DMS153 (cell line): ENCODE measurements at places on chromosomes 5 and 9.

- DNase-seq, result peak; percentile 11
Observed at GRCh38 chr9:111661150-111661801, at the start of gene GNG10. TSS of gene GNG10 (plus strand) at chr9:111661605. CDS start at chr9:111661635, 30 bp downstream.

DNA sequence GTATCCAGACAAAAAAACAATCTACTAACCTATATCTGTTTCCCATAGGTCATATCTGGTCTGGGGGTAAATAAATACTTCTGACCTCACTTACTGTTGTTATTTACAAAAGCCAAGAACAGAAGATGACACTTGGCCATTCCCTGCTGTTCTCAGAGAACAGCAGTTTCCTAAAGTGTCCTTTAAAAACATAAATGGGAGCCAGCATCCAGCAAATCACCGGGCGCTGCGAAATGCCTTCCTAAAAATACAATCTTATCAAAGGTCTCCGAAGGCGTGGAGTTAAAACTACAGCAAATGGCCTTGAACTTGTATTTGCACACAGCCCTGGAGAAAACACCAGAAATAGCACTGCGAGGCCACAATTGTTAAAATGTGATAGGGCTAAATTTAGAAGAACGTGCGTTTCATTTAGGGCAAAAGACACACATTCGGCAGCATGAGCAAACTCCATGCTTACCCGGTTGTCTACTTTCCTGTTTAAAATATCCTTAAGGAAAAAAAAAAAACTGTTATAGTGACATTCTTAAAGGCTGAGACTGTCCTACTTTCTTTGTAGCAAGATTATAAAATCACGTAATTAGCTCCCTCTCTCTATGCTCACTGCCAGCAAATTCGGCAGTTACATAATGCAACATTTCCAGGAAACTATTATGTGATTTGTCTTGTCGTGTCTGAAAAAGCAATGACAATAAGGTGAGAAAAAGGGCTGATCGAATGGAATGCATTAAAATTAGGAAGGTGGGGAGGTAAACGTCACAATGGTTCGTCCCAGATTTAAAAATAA lies 1.5 kb downstream of the NFIL3 start:
- no peak for DNase-seq

GRCh38 chr5:135051872-135052271 lies 17.8 kb upstream of the PITX1 start:
- DNase-seq, result no peak

GRCh38 chr5:1086871-1087270 lies 25.0 kb downstream of the SLC12A7 start:
- no peak for DNase-seq

DNA sequence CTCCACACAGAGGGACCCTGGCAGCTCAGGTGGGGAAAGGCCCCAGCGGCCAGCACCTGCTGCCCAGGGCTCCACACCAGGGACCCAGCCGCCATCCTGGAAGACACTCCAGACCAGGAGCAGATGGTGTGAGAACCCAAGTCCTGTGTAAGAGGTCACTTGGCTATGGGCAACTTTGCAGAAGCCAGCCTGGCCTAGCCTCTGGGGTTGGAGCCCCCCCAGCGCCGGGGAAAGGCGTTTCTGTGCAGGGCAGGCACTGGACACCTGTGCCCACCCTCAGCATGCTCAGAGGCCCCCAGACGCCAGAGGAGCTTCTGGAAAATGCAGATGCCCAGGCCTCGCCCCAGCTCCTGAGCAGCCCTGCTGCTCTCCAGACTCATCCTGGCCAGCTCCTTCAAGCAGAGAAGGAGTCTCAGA lies 34.0 kb downstream of the RASGEF1C start:
- DNase-seq, result no peak

GRCh38 chr5:124234022-124234769 lies 512.2 kb downstream of the ZNF608 start:
- DNase-seq, result no peak

GRCh38 chr9:83219154-83219923 lies 156.4 kb upstream of the RASEF start:
- peak; percentile 87 for DNase-seq
